ENCODE measurements at places on chromosomes 5 and 9. TPM values are rescaled to one million over a fixed set of nuclear protein-coding genes. Genes with fewer than 3 reads are reported as not detected.

The ZBTB34 gene
- 2.5 TPM for total RNA-seq

The NEK6 gene
- total RNA-seq, result 22.3 TPM

The SLC36A2 gene
- not detected for total RNA-seq

The FOXI1 gene
- total RNA-seq, result not detected

The CCDC183 gene
- 0.13 TPM for total RNA-seq

The FCN2 gene
- not detected for total RNA-seq

The WNT8A gene
- total RNA-seq, result not detected

The PCDHB7 gene
- total RNA-seq, result 6.7 TPM

The LCP2 gene
- total RNA-seq, result 1.1 TPM

The PFN3 gene
- total RNA-seq, result not detected

The IFNB1 gene
- not detected for total RNA-seq

The LCN10 gene
- total RNA-seq, result 0.15 TPM

The FYB1 gene
- 1.0 TPM for total RNA-seq

The ZNF658 gene
- 3.7 TPM for total RNA-seq

The AJM1 gene
- total RNA-seq, result 3.0 TPM

The TMEM171 gene
- 3.5 TPM for total RNA-seq

The TICAM2 gene
- total RNA-seq, result 2.3 TPM

The COL15A1 gene
- 1.1 TPM for total RNA-seq

The FAM53C gene
- 39.6 TPM for total RNA-seq

The UNC13B gene
- total RNA-seq, result 9.1 TPM
